ENCODE measurements at places on chromosomes 1 and 21. TPM values are rescaled to one million over a fixed set of nuclear protein-coding genes. Genes with fewer than 3 reads are reported as not detected.

Gene DENND1B
- 55.9 TPM for total RNA-seq

Gene NES
- total RNA-seq, result not detected

Gene URB1
- total RNA-seq, result 22.4 TPM

Gene SLC16A4
- total RNA-seq, result 0.23 TPM

Gene GUCA2A
- total RNA-seq, result not detected

Data from T-helper 2 cell treated with Interferon-gamma antibody and Interleukin-4, amounts not matched to agents 100 ng/mL and 5 ng/mL, for 36 hours (primary cell).